ENCODE measurements at places on chromosomes 1 and 21.

GRCh38 chr1:109136766-109137165, 22.9 kb downstream of the ELAPOR1 start:
- DNase-seq = no peak

DNA sequence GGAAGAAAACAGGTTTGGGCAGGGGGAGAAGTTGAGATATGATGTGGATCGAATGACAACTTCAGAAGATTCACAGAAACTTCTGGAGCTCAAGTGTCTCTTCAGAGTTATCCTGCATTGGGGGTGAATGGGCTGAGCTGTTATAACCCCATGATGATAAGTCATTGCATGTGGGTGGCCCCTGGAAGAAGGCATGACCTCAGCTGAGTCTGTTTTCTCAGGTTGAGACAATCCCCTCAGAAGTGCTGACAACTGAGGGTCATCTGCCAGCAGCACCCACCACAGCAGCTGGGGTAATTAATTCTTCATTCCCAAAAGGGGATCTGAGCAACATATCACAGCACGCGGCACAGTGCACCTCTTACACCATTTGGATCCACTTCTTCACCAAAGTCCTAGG, 138.6 kb upstream of the CAMK1G start:
- DNase-seq = no peak

- DNase-seq = no peak
These were observed 996 bp upstream of the C1orf159 start for GRCh38 chr1:1116701-1117468.

- no peak for DNase-seq
These were observed 84.9 kb downstream of the CNIH3 start for GRCh38 chr1:224700918-224701531.

DNA sequence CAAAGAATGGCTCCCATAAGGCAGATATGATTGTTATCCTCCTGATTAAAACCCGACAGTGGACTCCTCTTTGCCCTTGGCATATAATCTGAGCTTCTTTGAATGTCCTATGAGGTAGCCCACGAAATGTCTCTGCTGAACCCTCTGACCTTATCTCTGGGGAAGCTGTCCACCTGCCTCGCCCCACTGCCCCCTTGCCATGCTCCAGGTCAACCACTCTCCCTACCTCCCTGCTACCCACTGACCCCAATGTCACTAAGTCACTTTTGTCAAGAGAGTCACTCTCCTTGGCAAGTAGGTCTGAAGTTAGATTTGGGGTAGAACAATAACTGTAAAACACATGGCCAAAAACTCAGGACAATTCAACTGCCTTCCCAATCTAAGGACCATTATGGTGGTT, 54.5 kb downstream of the UTP25 start:
- no peak for DNase-seq

- no peak for DNase-seq
These were observed 58.0 kb downstream of the STUM start for GRCh38 chr1:226606311-226607267.

DNA sequence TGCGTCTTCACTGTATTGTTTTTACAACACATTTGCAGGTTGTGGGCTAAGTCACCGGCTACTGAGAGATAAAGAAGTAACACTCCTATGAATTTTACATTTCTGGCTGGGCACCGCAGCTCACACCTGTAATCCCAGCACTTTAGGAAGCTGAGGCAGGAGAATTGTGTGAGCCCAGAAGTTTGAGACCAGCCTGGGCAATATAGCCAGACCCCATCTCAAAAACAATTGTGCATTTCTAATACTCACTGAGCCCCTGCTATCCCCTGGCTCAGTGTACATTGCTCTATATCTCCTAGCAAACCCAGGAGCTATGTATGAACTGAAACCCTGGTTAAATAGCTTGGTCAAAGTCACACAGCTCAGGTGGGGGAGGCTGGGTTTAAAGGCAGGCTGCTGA, 108.7 kb downstream of the ZNF281 start:
- DNase-seq = no peak

All from NCI-H1436 treated with DMSO at 0.1 percent for 48 hours (cell line).